Hindlimb muscle (tissue), 1 donor: ENCODE measurements at places on chromosomes 16 and 17. TPM values are rescaled to one million over a fixed set of nuclear protein-coding genes. Genes with fewer than 3 reads are reported as not detected.

- no peak for DNase-seq
These were observed 282.4 kb upstream of the DYNLRB2 start for GRCh38 chr16:80258407-80258806.

GRCh38 chr17:40791787-40792436, 7.8 kb downstream of the KRT28 start:
- peak; percentile 61 for DNase-seq

DNA sequence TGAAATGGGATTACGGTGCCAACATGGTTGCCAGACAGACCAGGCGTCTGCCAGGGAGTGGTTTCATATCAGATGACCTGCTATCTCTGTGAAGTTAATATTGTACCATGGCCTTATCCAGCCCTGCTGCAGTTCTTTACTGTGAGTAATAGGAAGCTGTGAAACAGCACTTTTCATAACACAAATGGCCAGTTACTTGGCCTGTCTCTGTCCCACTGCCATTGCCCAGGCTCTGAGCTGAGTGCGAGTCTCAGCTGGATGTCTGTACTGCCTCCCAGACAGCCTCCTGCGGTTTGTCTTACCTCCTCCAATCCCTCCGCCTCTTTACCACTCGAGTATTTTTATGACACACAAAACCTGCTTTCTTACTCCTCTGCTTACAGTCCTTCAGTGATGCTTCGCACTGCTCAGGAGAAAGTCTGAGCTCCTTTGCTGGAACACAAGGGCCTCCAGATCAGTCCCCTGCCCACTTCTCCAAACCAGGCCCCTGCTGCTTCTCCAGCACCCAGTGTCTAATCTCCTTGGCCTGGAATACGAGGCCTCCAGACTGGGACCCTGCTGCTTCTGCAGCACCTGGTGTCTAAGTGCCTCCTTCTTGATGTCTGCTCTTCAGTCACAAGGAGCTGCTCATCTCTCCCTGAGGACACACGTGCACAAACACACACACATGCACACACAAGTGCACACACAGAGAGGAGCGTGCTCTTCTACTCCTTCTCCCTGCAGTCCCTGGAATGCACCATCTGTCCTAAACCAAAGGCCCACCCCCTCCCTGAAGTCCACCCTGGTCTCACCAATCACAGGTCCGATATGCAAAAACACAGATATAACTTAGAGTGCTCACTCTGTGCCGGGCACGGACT, 17.1 kb upstream of the RHOT1 start:
- no peak for DNase-seq

- DNase-seq: no peak
These were observed 5.5 kb upstream of the PHF12 start for GRCh38 chr17:28956861-28957260.

GRCh38 chr16:5775916-5776315, 678.3 kb upstream of the EEF2KMT start:
- no peak for DNase-seq

- peak; percentile 46 for DNase-seq
These were observed 792 bp downstream of the SECTM1 start for GRCh38 chr17:82332669-82333278.

- DNase-seq: no peak
These were observed 5.6 kb downstream of the ZNRF1 start for GRCh38 chr16:75004460-75004859.

- no peak for DNase-seq
These were observed 159.5 kb downstream of the SHISA9 start for GRCh38 chr16:13060932-13061331.

- DNase-seq: no peak
These were observed 19.2 kb downstream of the CIITA start for GRCh38 chr16:10896165-10896564.

- no peak for DNase-seq
These were observed 17.9 kb downstream of the IGFBP4 start for GRCh38 chr17:40460968-40461731.

DNA sequence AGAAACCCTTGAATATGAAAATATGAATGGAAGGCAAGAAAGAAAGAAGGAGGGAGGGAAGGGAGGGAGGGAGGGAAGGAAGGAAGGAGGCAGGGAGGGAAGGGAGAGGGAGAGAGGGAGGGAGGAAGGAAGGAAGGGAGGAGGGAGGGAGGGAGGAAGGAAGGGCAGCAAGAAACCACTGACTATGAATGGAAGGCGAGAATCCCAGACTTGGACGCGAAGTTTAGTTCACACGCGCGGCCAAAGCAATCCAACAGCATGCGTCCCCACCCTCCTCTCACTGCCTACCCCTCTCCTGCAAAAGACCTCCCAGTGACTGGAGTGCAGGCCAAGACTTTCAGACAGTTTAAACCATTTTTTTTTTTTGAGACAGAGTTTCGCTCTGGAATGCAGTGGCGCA, 7.9 kb upstream of the SMARCD2 start:
- DNase-seq: no peak

DNA sequence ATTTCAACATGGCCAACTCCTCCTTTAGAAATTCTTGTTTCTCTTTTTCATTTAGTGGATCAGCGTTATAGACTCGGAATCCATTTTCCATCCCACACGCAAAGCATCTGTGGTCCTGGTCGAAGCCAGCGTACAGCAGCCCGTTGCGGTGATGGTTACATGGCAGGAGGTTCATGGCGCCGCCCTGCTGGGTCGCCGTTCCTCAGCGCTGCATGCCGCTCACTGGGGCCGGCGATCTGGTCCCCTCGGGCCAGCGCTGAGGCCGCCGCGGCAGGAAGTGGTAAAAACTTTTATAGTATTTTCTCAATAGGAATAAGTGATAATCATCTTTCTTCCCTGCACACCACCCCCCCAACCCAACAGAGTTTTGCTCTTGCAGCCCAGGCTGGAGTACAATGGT, 29.9 kb upstream of the RHOT1 start:
- no peak for DNase-seq

DNA sequence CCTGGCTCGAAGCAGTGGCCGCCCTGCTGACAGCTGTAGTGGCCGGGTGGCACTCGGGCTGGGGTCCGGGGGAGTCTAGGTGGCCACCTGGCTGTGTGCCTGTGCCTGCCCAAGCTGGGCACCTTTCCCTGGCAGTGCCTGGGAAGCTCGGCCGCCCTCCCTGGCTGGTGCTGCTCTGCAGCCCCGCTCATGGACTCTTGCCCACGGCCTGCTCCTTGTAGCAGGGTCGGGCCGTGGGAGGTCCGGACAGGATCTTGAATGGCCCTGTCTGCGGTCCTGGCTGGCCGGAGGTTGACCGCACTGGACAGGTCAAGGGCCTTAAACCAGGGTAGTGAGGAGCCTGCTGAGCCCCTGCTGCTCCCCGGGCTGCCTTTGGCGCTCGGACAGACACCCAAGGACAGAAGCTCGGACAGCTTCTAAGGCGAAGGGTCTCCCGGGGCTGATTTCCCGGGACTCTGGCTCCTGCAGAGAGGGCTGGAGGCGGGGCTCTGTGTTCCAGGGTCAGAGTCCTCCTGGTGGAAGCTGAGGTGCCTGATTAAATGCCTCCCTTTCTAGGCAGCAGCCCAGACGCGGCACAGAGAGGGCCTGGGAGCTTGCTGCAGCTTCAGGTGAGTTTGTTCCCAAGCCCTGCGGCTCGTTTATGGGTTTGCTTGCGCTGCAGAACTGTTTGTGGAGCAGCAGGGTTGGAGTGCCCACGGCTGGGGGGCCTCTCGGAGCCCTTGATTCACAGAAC, 6.0 kb downstream of the CAPN15 start:
- DNase-seq: no peak

Gene ERN2
- polyA plus RNA-seq: not detected

Gene CPNE7
- not detected for polyA plus RNA-seq

Gene RAB11FIP3
- polyA plus RNA-seq: 30.0 TPM

Gene IRX5
- 1.1 TPM for polyA plus RNA-seq

Gene PYY
- not detected for polyA plus RNA-seq

Gene NPIPB6
- polyA plus RNA-seq: 1.4 TPM

Gene WFIKKN2
- 0.75 TPM for polyA plus RNA-seq

Gene ACE
- 12.9 TPM for polyA plus RNA-seq

Gene TNFAIP1
- polyA plus RNA-seq: 33.4 TPM

Gene TMC8
- 3.7 TPM for polyA plus RNA-seq

Gene FTSJ3
- polyA plus RNA-seq: 35.5 TPM
